CD4-positive, alpha-beta T cell treated with Interleukin-1 beta for 1 hour (primary cell): ENCODE measurements at places on chromosomes 5 and 9.

DNA sequence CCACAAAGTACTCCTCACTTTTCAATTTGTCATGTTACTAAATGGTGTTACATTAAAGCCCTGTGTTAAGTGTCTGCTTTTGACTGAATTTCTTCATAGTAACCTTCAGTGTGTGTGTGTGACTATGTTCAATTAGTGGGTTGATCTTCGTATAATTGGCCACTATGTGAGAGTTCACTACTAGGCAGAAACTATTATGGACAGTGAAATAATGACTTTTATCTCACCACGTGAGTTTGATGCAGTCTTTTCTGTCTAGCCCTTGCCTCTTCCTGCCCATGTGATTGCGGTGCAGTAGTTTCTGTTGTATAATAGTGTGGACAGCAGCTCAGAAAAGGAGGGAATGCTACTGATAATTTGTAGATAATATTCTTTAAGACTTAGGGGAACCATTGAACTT, 1.8 kb upstream of the MAML1 start:
- DNase-seq, result no peak

DNA sequence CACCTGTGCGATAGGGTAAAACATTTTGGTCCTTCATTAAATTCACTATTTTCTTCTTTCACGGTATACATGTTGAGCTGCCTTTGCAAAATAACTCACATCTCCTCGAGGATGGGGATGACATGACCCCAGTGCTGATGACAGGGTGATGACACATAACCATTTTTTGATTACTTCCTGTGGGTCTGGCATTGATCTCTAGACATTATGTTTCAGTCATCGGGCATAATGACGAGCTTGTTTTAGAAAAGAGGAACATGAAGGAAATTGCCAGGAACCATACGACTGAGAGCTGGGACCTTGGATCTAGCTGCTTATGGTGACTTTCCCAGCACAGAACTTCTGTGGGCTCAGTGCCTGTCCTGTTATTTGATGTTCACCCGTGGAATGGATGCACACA, 25.2 kb downstream of the COL5A1 start:
- no peak for DNase-seq

DNA sequence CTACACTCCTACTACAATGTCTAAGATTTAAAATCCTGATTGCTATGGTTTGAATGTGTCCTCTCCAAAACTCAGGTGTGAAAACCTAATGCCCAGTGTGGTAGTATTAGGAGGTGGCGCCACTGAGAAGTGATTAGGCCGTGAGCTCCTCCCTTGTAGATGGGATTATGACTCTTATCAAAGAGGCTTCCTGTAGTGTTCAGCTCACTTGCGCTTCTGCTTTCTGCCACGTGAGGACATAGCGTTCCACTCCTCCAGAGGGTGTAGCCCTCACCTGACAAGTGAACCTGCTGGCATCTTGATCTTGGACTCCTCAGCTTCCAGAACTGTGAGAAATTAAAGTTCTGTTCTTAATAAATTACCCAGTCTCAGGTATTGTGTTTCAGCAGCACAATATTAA, 33.0 kb upstream of the WHRN start:
- peak; percentile 52 for DNase-seq

- no peak for DNase-seq
Measured at GRCh38 chr5:11385251-11385900, 518.9 kb downstream of the CTNND2 start.

GRCh38 chr9:134592018-134592818, 49.4 kb upstream of the COL5A1 start:
- DNase-seq, result no peak

DNA sequence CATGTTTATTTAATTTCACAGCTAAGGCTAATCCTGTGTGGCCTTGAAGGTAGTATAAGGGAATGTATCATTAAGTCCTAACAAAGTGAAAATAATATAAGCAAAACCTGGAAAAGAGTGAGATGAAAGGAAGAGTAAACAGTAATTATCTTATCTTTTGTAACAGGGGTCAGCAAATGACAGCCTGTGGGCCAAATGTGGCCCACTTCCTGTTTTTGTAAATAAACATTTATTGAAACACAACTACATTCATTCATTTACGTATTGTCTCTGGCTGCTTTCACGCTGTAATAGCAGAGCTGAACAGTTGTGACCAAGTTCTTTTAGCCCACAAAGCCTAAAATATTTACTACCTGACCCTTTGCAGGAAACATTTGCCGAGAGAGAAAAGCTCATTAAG, 78.4 kb upstream of the HTR4 start:
- no peak for DNase-seq

DNA sequence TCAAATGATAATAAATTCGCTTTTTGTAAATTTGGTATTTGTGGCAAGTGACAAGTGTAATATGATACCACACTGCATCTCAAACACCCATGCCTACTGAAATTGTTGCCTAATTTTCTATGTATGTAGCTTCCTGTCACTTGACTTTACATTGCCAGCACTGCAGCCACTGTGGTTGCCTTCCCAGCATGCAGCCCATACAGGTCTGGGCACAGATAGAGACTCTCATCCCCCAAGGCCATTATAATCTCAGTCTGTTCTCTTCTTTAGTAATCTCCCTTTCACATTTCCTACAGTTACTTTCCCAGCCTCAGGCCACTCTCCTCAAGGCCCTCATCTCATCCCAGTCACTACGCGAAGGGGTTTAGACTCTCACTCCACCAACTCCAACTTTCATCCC, 1200.6 kb downstream of the PTPRD start:
- no peak for DNase-seq

- DNase-seq, result peak; percentile 25
Measured at GRCh38 chr5:91641730-91642350, 258.7 kb upstream of the ARRDC3 start.

DNA sequence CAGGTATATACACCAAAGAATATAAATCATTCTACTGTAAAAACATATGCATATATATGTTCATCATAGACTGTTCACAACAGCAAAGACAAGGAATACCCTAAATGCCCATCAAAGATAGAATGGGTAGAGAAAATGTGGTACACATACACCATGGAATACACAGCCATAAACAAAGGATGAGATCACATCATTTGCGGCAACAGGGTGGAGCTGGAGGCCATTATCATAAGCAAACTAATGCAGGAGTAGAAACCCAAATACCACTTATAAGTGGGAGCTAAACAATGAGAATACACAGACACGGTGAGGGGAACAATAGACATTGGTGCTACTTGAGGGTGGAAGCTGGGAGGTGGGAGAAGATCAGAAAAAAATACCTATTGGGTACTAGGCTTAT, 117.6 kb downstream of the COX7C start:
- DNase-seq, result no peak

GRCh38 chr9:135359764-135360163, 119.8 kb upstream of the PPP1R26 start:
- DNase-seq, result no peak

- DNase-seq, result no peak
Measured at GRCh38 chr9:137265496-137266161, 10.5 kb downstream of the NELFB start.

DNA sequence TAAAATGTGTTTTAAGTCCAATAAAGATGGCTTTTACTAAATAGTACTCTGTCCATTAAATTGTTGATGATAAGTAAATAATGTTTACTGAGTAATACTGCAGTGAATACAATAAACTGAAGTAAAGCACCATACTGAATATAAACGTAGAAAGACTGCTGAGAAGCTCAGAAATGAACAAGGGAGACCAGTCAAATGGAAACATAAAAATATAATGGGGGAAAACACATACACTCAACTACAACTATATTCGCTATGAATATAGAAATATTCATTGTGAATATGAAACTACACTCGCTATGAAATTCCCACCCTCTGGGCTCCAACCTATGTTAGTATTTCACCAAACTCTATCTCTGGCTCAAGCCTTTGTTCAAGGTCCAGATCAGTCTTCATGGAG, 41.9 kb upstream of the UBQLN1 start:
- no peak for DNase-seq

GRCh38 chr5:171122372-171122771, 186.7 kb upstream of the TLX3 start:
- DNase-seq, result no peak

DNA sequence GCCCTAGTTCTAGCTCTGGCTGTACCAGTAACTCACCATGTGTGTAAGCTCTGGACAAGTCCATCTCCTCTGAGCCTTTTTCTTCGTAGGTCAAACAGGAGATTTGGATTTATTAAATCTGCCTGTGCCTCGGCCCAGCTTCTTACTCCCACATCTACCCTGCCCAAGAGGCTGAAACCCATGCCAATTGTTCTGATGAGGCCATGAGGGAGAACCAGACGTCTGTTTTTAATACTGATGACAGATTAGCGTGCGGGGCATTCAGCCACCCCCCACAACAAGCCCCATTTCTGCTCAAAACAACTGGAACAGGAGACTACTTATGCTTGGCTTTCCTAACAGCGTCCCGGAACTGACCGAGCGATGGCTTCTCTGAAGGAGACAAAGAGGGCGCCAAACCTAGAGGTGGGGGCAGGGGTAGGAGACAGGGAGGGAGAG, 81.2 kb upstream of the TRIM32 start:
- DNase-seq, result no peak

- no peak for DNase-seq
Measured at GRCh38 chr5:170082701-170083100, 23.0 kb upstream of the FOXI1 start.

DNA sequence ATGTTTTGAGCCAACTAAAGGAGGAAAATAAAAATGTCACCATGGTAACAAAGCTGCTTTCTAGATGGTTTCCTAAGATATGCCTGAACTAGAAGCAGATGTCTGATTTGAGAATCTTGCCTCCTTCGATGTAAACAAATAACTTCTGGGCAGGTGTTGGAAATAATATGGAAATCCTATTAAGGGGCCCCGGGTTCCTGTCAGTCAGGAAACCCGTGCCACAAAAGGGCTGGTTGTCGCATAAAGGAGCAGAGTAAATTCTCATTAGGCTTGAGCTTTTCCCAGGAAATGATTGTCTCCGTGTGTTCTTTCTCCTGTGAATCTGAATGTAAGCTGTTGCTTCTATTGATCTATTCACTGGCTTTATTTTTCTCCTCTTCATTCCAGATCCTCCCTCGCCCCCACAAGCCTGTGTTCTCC, 90.8 kb downstream of the TLE4 start:
- DNase-seq, result no peak

- DNase-seq, result no peak
Measured at GRCh38 chr5:20276061-20276958, 288.3 kb upstream of the CDH18 start.

DNA sequence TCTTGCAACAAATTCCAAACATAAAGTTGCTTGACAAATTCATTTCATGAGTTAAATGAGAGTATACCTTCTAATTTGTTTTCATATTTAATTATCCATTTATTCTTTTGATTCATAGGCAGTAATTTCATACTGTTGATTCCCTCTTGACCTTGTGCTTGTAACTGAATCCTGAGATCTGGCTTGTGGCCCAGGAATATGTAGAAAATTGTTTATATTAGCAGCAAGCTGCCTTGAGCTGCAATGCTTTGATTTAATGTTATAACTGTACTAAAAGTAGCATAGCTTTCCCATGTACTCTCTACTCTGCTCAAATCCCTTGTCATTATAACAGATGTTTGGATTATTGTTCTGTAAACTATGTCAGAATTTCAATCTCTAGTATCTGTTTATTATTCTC, 780.7 kb downstream of the NR2F1-AS1 start:
- no peak for DNase-seq

DNA sequence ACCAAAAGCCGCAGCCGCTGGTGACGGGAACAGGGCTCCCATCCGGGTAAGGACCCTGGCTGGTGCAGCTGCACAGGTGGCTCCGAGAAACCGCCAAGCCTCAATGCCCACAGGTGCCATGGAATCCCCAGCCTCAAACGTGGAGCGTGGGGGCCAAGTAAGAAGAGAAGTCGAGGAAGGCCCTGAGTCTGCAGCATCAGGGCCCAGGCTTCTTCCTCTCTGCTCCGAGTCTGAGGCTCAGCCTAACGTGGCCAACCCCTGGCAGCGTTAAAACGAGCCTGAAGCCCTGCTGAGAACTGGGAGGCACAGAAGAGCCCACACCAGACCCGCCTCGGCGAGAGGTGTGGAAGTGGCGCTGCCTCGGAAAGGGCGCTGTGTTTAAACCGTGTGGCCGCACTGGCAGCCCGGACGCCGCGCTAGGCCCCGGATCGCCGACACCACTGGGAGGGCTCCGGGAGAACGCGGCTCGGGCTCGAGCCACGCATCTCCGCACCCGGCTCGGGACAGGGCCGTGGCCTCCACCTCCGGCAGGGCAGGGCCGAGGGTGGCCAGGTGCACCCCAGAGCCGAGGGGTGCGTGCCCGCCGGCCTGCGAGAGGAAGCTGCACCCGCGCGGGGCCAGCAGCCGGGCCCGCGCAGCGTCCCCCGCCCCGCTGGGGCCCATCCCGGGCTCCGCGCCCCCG, 730 bp downstream of the ZMYND19 start:
- DNase-seq, result no peak

DNA sequence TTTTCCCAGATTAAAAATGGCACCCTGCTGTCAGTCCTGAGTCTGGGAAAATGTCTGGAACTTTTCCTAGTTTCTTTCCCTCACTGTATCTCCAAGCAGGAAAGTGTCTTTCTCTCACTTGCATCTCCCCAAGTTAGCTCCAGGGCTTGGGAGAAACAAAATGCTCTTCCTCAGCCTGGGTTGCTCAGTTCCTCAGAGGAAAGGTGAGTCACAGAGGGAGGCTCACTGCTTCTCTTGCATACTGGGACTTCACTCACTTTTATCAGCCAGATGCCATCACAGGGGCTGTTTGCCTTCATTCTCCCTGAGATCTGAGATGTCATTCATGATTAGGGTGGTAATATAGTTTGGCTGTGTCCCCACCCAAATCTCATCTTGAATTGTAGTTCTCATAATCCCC, 519.9 kb downstream of the SEMA5A start:
- no peak for DNase-seq

- DNase-seq, result peak; percentile 33
Measured at GRCh38 chr5:81817980-81818379, 67.1 kb upstream of the SSBP2 start.

DNA sequence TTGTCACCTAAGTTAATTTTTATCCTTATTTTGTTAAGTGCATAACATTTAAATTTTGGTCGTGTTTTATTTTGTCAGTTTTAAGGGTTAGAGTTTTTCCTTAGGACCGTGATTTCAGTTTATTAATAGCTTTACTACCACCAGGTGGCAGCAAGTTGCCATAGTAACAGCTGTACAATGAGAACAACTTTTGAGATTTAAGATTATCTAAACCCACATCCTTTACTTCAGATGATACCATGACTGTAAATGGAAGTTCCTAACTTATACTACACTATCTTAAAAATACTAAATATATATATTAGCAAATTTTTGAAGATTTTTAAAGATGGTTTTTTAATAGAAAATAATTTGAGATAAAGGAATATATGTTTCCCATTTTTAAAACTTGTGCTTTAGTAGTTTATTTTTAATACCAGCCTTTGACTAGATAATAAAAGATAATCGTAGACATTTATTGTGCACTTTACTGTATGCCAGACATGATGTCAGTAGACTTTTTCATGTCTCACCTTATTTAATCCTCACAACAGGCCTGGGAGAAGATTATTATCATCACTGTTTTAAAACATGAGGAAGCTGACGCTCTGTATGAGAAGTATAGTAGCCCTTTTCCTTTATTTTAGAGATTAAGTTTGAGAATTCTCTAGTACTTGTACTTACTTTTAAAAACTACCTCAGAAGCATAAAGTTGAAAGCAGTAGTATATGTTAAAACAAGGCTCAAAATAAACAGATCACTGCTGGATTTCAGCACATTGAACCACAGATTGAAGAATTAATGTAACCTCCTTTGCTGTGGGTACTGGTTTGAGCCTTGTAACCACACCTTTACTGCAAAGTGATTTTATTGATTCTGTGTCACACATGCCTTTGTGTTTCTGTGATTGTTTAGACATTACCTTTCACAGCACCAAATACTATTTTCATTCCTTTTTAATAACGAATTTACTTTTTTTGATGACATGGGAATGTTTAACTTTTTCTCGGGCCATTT, 27.5 kb downstream of the SREK1 start:
- DNase-seq, result peak; percentile 58
